Frontal cortex (tissue), 4 donors: ENCODE measurements at places on chromosomes 1 and 21.

DNA sequence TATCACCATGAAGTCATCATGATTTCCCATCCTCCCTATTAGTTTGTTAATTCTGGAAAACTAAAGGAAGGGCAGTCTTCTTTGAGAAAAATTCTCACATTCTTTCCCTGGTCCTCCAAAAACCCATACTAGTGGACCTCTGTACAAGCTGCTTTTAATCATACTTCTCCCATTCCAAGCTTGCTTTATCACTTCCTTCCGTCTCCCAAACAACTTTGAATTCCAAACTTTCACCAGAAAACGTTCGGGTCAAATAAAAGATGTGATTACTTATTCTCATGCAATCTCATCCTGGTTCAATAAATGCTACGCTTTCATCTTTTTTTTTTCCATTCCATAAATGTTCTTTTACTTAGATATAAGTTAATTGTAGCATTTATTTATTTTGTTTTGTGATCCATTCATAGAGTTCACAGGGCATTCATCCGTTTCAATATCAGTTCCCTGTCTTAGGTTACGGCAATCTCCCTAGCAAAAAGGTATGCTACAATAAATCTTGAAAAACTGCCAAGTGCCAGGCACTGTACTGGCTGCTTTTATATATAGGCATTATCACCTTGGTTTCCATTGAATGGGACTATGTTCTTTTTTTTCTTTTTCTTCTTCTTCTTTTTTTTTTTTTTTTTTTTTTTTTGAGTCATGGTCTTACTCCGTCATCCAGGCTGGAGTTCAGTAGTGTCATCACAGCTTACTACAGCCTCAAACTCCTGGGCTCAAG is 100.2 kb upstream of the GREM2 start:
- DNase-seq, result no peak

DNA sequence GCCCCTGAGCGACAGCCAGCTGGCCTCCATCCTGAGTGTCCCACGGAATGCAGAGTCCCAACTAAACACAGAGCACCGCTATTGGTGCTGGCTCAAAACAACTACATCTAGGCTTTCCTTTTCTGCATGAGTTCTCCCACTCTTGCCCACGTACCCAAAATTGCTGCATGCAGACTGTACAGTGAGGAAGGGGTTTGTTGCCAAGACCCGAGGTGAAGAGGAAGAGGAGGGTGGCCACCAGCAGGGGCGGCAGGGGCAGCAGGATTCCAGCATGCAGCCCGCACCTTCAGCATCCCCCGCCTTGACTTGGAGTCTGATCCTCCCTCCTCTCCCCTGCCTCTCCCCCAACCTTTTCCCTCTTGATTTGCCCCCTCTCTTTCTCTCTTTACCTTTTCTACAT is 8.0 kb downstream of the S100A9 start:
- no peak for DNase-seq

DNA sequence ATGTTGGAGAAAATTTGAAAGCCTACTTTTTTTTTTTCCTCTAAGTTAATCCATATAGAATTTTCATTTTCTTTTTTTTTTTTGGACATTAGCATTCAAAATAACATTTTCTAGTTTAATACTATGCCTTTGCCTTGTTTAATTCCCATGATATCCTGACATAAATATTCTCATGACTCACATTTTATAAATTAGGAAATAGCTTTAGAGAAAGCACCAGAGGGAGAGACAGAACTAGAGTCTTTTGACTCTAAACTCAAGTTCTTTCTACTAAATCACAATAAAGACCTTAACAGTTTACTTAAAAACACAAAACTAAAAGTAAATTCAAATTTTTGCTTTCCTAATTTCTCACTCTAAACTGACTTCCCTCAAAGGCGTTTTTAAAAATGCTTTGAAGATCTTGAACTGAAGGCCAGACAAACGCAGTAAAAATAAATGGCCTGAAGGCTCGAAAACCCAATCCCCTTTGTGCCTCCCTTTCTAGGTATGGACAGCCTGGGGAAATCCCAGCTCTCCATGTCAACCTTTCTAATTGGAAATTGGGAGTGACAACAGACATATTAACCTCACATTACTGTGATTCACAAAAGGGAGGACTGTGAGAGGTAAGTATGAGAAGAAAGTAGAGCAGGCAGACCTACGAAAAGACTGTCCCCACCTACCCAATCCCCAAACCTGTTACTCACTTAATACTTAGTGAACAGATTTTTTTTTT is 104.6 kb downstream of the ENAH start:
- DNase-seq, result no peak

GRCh38 chr1:21368515-21369289 is 71.2 kb upstream of the NBPF3 start:
- DNase-seq, result peak; percentile 44

- DNase-seq, result no peak
Measured at GRCh38 chr1:74772945-74773344, 40.0 kb downstream of the TYW3 start.
